ENCODE measurements at places on chromosomes 13 and 19.

DNA sequence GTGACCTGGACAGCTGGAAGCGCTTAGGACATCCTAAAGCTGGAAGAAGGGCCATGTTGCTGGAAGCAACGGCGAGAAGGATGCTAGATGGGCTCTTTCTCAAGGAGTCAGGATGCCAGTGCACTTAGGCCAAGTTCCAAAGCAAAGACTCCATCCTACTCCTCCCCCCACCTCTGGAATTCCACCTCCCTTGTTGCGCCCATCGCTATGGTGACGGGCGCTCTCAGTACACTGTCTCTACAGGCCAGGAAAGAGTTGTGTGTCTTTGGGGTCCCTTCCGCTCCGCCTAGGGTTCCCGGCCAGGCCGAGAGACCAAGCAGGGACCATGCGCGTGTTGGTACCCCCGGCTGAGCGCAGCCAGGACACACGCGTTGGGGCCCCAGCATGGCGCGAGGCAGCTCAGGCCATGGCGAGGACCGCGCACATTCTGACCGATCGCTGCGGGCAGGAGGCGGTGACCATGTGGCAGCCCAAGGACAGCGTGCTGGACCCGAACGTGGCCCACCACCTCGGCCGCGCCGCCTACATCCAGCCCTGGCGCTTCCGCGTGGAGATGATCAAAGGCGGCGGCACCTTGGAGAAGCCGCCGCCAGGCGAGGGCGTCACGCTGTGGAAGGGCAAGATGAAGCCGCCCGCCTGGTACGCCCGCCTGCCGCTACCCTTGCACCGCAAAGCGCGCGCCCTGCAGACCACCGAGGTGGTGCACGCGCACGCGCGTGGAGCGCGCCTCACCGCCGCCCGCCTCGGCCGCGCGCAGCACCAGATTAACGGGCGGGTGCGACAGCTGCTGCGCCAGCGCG, 31.0 kb upstream of the SLC1A6 start:
- DNase-seq, result no peak

DNA sequence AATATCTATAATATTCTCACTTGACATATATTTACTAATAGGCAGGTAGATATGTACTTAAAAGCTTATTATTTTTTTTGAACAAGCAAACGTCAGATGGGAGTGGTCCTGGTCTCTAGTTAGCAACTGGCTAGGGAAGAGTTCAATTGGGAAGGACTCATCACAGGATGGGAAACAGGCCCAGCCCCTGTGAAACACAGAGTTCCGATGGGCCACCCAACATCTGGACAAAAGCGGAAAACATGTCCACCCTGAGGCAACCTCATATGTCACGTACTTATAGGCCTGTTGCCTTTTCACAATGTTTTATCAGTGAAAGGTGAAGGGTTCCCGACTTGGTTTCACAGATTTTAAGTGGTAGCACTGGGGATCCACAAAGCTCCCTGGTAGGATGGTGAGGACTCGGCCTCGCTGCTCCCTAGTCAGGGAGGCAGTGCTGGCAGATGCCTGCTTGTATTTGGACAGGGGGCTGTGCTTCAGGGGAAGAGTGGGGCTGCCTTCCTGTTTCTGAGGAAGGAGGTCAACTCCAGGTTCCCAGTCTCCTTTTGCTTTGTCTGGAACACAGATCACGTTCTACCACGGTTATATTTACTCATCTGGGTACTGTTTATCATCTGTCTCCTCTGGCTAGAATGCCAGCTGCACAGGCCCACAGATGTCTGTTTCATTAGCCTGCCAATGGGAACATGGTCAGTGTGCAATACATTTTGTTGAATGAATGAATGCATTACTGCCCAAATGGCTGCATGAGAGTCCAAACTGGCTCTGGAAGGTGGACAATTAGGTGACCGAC, 49.4 kb upstream of the SLC15A1 start:
- DNase-seq, result no peak

DNA sequence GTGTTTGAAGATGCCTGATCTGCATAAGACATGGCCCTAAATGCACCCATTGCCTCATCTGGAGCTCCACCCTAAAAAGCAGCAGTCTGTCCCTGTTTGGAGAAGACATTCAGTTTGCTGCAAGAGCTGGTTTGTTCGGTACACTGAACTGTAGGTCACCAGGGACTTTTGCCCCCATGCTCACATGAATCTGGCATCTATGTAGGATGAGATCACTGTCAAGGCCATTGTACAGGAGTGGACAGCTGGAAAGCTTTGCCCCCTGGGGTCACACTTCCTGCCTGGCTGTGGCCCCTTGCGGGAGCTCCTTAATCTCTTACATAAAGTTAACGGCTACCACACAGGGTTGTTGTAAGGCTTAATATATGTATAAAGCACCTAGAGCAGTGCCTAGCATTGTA, 73.0 kb downstream of the IPO5 start:
- DNase-seq, result no peak

- DNase-seq, result peak; percentile 30
Measured at GRCh38 chr13:94674609-94675348, 37.6 kb downstream of the SOX21 start.

DNA sequence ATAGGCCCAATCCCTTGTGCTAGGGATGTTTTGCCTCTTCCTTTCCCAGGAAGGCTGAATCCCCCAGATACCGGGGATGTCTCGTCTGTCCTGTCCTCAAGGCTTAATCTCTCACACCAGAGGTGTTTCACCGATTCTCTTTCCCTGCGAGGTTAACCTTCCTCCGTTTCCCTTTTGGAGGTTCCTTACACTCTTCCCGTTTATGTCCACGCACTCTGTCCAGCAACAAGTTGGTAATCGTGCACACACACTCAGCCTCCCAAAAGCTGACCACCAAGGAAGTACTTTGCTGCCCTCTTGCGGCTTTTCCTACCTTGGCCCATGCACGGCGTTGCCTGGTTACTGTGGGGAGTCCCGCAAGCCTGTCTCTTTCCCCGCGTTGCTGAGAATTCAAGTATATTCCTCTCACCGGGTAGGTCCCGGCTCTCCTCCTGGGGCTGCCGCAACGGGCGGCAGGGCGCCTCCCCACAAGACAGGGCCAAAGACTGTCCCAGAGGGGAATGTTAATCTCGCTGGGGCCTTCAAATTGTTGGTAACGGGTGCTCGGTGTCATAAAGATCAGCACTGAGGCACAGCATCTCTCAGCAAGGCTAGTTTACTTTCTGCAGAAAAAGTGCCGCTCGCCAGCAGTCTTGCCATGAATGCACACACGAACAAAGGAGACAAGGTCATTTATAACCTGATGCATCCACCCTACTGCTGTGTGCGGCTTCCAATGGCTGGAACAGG, 36.7 kb upstream of the CD177 start:
- DNase-seq, result peak; percentile 66

DNA sequence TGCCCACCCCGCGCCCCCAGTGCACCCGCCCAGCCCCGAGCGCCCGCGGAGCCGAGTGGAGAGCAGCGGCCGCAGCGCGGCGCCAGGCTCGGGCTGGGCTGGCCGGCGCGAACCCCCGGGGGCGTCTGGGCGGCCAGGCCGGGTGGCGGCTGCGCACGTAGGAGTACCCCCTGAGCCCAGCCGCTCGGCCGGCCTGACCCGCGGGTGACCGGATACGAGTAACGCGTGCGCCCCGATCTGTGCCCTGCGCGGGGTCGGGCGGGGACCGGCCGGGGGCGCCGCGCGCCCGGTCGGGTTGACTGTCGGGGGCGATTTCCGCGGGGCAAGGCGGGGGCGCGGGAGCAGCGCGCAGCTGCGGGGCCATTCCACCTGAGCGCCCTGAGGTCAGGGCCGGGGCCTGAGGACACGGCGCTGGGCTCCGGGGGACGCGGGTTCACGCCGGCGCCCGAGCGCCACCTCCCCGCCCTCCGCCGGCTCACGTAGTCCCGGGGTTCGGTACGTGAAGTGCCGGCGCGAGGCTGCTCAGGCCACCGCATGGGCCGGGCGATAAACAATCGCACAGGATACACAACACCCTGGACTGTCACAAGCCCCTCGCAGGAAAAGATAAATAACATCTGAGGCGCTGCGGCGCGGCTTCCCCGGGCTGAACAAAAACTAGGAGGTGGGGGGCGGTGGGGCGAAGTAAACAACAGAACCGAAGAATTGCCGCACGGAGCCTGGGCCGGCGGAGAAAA, 37.6 kb upstream of the FLT1 start:
- peak; percentile 52 for DNase-seq

GRCh38 chr19:42202290-42202880, 15.1 kb downstream of the DEDD2 start:
- DNase-seq, result no peak

GRCh38 chr13:44826591-44827350, 162.5 kb downstream of the NUFIP1 start:
- DNase-seq, result no peak

DNA sequence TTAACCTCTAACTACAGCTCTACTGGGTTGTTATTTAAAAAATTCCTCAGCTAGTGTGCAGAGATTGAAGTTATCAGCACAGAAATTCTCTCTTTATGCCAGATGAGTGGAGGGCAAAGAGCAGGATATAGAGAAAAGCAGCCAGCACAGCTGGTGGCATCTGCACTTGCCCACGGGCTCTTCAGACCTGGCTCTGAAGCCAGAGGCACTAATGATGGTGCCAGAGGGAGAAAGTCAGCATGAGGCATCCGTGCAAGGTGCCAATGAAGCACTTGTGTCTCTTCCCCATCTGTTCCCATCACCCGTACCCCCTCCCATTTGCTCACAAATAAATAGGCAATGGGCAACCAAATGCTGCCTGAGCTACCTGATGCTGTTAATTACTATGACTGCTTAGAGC, 138.9 kb downstream of the OLFM4 start:
- no peak for DNase-seq

- DNase-seq, result no peak
Measured at GRCh38 chr13:23560571-23561089, 9.6 kb upstream of the TNFRSF19 start.

DNA sequence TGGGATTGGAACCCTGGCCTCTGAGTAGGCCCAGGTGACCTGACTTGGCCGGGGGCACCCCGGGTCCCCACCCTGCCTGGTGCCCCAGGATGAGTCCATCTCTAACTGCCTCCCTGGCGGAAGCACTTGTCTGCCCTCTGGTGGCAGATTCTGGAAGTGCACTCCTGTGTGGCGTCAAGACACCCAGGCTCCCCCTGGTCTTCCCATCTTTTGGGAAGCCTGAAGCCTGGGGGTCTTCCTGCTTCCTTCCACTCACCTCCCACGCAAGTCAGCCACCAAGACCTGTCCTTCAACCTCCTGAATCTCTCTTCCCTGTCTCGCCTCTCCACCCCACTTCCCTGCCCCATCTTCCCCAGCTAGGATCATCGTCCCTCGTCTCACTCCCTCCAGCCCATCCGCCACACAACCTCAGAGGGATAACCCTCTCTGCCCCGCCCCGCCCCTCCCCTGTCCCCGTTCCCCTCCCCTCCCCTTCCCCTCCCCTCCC, 7.4 kb downstream of the RABAC1 start:
- DNase-seq, result peak; percentile 88

DNA sequence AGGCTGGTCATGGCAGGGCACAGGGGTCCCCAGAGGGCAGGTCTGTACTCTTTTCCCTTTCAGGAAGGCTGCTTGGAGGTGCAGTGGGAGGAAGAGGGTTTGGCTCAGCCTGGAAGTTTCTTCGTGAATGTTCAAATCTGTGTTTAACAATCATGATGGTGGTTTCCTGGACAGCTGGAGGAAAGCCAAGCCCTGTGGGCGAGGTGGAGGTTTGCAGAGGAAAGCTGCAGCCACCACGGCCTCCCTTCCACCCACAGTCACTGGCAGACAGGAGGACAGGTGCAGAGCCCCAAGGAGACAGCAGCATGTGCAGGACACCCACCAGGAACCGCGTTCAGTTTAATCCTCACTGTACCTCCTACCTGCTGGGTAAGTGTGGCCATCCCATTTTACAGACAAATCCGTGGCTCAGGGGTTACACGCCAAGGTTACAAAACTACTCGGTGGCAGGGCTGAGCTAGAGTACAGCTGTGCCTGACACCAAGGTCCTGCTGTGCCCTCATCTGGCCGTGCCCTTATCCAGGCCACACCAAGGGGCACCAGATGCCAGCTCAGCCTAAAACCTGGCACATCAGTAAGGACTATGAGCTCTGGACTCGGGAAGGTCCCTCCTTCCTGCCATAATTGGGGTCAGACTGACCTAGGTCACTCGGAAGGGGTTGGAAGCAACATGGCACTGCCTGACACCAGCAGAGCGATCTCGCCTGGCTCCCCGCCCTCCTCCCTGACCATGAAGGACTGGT, 34.1 kb downstream of the SUGP2 start:
- no peak for DNase-seq

- no peak for DNase-seq
Measured at GRCh38 chr13:100149389-100149788, 60.5 kb downstream of the PCCA start.

- no peak for DNase-seq
Measured at GRCh38 chr19:38616265-38616664, 1.5 kb downstream of the MAP4K1 start.

DNA sequence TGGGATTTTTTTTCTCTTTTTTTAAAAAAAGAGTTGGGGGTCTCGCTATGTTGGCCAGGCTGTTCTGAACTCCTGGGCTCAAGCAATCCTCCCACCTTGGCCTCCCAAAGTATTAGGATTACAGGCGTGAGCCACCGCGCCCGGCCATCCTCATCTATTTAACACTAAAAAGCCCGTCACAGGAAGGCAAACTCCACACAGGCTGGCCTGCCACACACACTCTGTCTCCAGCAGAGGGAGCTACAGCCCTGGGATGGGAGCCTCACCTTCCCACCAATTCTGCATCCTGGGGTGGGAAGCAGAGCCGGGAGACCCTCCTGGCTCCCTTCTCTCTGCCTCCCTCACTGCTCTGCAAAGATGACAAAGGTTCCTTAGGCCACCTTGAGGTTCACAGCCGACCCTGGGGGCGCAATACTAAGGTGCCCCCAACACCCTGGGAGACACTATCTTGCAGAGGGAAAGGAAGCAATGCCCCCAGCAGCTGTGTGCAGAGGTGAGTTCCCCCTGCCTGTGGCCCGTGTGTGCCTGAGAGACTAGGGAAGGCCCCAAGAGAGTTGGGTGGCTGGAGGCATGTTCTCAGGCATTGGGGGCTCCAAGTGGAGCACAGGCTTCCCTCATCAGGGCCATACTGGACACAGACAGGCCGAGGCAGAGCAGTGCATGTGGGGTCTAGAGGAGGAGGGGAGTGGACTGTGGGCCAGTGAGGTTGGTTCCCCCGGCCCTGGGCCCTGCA, 27.4 kb upstream of the TIMM44 start:
- DNase-seq, result peak; percentile 73

- DNase-seq, result no peak
Measured at GRCh38 chr19:14555918-14556661, 15.8 kb downstream of the NDUFB7 start.

DNA sequence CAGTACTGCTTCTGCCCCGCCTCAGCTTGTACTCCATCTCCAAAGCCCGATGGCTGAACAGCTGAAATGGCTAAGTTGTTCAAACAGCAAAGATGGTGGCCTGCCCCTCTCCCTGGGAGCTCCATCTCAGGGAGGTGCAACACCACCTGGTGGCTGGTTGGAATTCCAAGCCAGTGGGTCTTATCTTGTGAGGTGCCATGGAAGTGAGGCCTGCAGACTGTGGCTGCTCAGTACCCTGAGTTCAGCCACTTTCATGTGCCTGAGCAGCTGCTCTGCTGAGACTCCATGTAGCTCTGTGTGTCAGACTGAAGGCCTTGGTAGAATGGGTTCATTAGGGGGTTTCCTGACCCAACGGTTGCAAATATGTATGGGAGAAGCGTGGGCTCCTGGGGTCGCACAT, 67.3 kb upstream of the SPRY2 start:
- DNase-seq, result no peak

GRCh38 chr19:16244091-16244490, 46.4 kb downstream of the AP1M1 start:
- peak; percentile 72 for DNase-seq

Measured in AG08396 (cell line).